ENCODE measurements at places on chromosomes 3 and 15.

- no peak for DNase-seq
These were observed 23.9 kb upstream of the OR5H6 start for GRCh38 chr3:98240131-98240530.

DNA sequence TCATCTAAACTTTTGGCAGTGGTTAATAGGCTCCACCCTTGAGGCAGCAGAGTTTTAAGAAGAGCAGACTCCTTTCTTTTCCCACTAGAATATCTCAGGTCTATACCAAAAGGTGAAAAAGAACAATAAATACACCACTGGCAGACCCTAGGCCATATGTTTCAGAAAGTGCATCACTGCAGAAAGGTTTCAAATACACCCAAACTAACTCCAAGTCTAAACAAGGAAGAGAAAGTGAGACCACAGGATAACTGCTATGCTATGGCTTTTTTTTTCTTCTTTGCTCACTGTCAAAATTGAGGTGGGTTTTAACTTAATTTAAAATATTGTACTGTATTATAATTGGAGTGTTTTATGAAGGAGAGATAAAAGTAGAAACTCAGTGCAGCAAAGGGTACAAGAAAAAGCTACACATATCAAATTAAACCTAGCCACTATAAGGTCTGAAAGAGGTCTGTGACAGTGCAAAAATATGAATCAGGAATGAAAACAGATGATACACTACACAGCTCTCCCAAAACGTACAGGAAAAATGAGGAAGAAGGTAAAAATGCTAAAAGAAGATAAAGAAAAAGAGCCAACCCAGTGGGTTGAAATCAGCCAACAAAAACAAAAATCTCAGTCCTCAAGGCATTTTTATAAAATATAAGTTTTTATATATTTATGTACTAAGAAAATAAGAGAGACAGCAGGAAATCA is 8.4 kb downstream of the SNX4 start:
- no peak for DNase-seq

GRCh38 chr3:111724694-111725093 is 129.5 kb upstream of the ZBED2 start:
- no peak for DNase-seq

DNA sequence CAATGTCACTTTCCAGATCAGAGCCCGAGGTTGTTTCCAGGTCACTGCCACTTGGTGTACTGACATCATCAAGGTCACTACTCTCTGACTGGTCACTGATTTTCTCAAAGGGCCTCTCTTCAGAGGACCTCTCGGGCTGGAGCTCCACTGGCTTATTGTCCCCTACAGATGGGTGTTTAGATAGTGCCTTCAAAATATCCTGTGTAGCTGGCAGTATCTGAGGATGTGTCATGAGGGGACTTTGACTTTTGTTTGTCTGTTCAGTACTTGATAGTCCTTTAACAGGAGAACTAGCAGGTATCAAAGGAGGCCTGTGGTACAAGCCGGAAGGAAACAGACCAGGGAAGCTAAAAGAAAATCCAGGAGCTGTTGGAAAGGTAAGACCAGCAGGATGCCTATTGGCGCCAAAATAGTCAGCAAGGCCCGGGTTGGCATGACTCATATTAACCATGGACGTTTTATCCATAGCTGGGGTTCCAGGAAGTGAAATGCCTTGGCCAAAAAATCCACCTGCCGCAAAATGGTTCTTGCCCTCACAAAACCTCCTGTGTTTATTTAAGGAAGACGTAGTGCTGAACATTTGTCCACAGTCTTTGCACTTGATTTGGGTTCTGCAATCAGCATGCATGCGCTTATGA is 547.3 kb downstream of the MECOM start:
- no peak for DNase-seq

DNA sequence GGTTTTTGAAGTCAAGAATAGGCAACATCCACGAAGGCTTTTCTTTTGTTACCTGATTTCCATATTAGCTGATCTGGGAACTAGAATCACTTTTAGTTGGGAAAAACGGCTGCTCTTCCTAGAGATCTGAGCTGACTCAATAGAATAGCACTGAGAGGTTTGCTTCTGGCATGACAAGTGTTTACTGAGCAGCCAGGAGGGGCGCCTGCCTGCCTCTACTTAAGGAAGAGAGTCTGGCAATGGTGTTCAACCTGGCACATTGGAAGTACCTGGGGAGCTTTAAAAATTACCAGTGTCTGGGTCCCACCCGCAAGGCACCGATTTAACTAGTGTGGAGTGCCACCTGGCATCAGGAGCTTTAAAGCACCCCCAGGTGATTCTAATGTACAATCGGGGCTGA is 34.4 kb downstream of the FAM43A start:
- no peak for DNase-seq

GRCh38 chr15:63902671-63903035 is 68.9 kb upstream of the HERC1 start:
- DNase-seq = no peak

- no peak for DNase-seq
These were observed 3.6 kb upstream of the LIMD1 start for GRCh38 chr3:45590822-45591546.

DNA sequence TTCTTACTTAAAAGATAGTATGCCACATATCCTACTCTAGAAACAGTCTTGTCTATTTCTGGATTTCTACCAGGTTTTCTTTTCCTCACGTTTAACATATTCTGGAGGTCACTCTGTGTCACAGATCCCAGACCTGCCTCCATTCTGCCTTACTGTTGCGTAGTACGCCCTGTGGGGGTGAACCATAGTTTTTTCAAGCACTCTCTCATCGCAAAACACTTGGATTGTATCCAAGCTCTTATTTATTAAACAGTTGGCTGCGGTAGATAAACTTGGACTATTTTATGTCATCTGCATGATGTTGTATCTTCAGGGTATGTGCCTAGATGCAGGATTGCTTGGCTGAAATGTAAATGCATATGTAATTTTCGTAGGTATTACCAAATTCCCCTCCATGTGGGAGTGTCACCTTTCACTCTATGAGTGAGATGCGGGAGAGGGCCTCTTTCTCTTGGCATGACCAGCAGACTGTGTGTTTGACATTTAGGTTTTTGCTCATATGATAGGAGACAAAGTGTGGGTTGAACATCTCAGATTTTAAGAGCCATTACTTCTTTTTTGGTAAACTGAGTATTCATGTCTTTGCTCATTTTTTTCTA is 55.8 kb downstream of the ABTB1 start:
- no peak for DNase-seq

GRCh38 chr3:127593178-127593577 is 2.6 kb upstream of the TPRA1 start:
- no peak for DNase-seq

DNA sequence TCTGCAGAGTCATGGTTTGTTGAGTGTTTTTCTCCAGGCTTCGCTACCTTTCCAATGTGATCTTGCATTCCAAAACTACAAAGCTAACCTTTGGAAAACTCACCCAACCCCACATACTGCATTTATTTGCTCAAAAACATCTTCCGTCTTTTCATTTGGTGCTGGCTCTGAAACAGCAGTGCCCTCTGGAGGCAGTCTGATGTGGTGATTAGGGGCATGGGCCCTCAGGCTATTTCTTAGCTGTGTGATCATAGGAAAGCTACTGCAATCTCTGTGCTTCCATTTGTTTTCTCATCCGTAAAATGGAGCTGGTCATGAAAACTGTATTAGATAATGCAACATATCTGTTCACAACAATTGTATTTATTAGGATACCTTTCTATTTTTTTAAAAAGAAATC is 47.0 kb downstream of the MTHFS start:
- peak; percentile 37 for DNase-seq

- DNase-seq = no peak
These were observed 107.0 kb upstream of the SPRED1 start for GRCh38 chr15:38145651-38146111.

DNA sequence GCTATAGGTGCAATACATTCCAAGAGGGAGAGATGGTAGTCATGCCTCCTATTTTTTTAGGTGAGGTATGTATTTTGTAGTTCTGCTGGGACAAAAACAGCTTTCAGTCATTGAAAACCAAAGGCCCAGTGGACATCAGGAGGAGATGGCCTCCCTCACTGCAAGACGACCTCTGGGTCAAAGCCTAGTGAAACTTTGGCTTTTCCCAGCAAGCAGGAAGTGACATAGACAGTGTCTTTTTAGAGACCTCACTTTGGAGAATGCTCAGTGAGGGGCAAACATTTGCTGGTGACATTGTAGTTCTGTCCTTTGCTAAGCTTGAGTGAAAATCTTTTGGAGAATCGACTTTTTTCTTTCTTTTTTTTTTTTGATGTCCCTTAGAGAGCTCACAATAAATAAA is 27.3 kb downstream of the LIPC start:
- DNase-seq = no peak

- peak; percentile 18 for DNase-seq
These were observed 438.7 kb upstream of the KCNMB2 start for GRCh38 chr3:178097576-178097975.

GRCh38 chr3:57696801-57697321 is 4.0 kb upstream of the DENND6A start:
- no peak for DNase-seq

DNA sequence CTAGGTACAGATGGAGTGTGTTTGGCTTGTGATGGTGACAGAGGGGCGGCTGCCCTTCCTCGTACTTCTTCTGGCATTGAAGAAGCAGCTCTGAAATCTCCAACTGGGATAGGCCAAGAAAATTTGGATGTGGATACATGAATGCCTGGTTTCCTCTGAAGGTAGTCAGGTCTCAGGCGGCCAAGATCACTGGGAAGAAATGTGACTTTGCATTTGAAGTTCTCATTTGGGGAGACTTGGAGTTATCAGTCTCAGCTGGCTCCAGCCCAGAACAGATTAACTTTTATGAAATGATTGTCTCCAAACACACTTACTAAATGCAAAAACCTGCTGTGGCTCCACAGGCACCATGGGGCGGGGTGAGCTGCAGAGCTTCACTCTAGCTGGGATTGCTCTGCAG is 215.9 kb downstream of the THSD4 start:
- DNase-seq = no peak

GRCh38 chr3:195117978-195118581 is 152.9 kb downstream of the XXYLT1 start:
- no peak for DNase-seq

DNA sequence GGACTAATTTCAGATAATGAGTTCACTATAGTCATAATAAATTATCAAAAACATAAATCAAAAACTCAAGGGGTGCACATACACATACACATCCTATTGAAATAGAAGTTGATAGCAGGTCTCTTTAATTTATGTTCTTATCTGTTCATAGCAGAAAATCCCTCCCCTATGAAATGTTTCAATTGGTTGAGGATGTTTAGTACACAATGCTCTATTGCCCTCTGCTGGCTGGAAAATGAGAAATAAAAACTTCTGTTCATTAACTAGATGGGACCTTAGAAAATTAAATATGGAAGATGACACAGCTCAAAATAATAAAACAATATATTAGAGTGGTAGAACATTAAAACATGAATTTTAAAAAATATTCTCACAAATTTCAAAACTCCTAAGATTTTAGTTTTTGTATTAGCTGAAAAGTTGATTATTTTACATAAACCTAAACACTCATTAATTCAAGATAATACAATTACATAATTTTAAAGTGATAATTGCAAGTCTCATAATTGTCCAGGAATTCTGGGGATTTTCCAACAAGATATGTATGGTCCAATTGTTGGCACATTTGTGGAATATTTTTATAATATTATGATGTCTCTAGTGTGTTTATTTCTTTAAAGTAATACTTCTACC is 735.0 kb downstream of the ROBO1 start:
- DNase-seq = peak; percentile 44

DNA sequence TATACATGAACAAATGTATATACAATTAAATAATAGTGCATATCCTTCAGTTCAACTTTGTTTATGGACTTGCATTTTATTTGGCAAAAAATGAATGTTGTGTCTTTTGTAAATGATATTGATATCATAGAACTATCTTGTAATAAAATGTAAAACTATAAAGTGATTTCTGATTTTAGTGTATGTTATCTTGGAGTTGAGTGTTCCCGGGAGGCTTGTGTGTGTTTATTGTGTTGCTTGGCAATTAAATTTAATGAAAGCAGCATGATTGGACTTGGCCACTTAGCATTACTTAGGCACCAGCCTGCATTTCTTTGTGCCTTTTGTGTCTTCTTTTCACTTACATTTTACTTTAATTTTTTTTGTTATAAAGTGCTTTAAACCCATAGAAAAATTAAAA is 10.6 kb downstream of the ARHGEF26 start:
- DNase-seq = no peak

DNA sequence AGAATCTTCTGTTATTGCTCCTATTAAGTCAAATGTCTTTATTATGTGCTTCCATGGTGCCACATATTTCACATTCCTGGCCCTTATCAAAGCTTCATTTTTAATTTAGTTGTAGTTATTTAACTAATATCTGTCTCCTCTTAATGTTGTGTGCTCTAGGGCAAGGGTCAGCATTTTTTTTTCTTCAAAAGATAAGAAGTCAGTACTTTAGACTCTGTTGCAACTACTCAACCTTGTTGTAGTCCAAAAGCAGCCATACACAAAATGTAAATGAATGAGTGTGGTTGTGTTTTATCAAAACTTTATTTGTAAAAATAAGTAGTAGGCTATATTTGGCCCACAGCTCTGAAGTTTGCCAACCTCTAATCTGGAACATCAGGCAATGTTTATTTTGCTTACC is 394.7 kb upstream of the CBLB start:
- no peak for DNase-seq

GRCh38 chr15:35991386-35991785 is 445.4 kb upstream of the DPH6 start:
- no peak for DNase-seq

DNA sequence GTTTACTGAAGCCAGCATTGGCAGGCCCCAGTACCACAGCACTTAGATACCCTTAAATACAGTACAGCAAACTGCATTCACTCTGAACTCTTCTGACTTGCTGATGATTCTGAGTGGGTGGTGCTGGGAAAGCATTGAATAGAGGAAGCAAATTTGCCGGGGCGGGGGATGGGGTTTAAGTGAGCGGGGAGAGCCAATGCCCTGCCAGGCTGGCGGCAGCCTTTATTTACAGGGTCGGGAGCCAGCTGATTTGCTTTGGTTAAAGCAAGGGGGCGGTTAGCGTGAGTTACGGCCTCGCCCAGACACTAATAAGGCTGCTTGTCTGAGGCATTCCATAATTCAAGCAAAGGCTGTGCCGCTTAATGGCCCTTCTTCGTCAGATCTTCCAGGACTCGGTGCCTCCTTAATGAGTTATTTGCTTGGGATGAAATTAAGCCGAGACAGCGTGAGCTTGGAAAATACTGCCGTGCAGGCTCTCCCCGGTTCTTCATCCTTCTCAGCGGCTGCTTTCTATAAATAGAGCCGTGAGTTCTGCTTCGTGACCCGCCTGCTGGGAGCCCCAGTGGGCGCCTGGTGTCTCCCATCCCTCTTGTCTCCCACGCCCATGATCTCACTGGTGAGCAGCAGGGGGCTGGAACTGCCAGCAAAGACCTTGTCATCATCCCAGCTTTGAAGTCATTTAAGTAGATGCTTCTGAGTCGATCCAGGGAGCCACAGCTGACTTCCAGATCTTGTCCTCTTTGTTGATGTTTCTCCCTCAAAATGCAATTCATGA is 25.8 kb downstream of the SPSB4 start:
- DNase-seq = no peak

DNA sequence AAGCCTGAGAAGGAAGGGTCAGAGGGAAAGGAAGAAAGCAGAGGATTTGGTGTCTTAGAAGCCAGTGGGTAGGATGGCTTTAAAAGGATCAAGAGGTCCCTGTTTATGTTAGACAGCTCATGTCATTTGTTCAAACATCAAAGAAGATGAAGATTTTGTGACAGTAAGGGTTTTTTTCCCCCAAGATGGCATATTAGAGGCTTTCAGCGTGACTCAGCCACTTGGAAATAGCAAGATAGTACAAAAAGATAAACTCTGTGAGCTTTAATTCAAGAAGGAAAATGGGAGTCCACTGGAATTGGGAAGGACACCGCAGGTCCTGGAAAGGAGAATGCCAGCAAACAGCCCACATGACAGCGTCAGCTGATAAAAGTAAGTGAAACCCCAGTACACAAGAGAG is 467.1 kb upstream of the THBS1 start:
- no peak for DNase-seq
